HAP-1 (cell line): ENCODE measurements at places on chromosomes 12 and 14.

DNA sequence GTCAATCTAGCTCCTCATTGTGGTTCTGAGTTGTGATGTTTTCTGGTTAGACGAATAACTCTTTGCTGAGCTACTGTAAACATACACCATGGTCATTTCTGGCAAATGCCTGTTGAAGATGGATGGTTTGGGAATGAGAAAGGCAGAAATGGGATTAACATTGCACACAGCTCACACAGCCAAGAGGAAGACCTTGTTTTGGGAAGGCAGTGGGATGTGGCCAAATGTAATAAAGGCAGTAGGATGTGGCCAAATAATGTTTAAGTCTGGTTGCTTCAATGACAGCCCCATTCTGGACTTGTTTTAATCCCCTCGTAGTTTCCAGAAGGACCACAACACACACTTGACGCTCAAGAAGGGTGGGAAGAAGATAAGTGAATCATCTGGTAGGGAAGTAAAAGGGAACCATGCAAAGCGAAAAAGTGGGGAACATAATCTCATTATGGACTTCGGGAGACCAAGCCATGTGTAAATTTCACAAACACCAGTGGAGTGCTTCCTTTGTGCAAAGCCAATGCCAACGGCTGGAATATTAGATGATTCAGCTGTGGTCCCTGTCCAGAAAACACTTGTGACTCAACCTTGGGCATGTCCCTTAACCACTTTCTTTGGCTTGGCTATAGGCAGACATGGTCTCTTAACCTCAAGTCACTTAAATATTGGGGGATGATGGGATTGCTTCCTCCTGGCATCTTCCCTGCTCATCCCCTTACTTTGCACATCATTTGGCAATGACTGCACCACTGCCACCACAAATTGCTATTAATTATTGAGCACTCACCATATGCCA, 284.4 kb upstream of the CRY1 start:
- DNase-seq = no peak

DNA sequence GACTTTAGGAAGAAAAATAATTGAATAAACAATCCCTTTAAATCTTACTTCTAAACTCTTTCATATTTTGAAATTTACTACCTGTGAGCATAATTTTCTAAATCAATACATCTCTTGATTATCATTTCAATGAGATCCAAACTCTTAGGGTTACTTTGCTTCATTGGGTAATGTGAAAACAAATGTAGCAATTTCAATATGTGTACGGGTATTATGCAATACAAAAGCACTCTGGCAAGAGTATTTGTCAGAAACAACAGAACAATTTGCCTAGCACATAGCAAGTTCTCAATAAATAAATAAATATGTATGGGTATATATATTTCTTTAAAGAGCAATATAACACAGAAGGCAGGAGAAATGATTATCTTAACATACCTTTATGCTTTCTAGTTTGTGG, 77.1 kb downstream of the PLEKHG7 start:
- no peak for DNase-seq

GRCh38 chr12:52807544-52808470, 6.1 kb downstream of the KRT4 start:
- DNase-seq = no peak

- no peak for DNase-seq
These were observed 30.3 kb downstream of the C14orf132 start for GRCh38 chr14:96069421-96069820.
